Stimulated activated CD8-positive, alpha-beta memory T cell treated with anti-CD3 and anti-CD28 coated beads, Interleukin-15, amount 100 ng/mL, for 4 hours (primary cell): ENCODE measurements at places on chromosomes 16 and 17.

- no peak for DNase-seq
Observed at GRCh38 chr17:42045719-42046118, 4.7 kb downstream of the C17orf113 start.

GRCh38 chr17:40092581-40092980 is 7.8 kb downstream of the NR1D1 start:
- no peak for DNase-seq

GRCh38 chr16:19167710-19168370 is at the start of gene SYT17:
TSS of gene SYT17 (plus strand) at chr16:19168240. CDS start at chr16:19168647, 407 bp downstream.
- DNase-seq, result no peak

GRCh38 chr17:49031965-49032928 is 35.1 kb downstream of the IGF2BP1 start:
- DNase-seq, result no peak

- no peak for DNase-seq
Observed at GRCh38 chr16:8548166-8548565, 42.1 kb downstream of the TMEM114 start.

GRCh38 chr16:49456763-49457162 is 83.2 kb downstream of the C16orf78 start:
- no peak for DNase-seq

- DNase-seq, result no peak
Observed at GRCh38 chr16:27264151-27264550, 4.4 kb downstream of the NSMCE1 start.

DNA sequence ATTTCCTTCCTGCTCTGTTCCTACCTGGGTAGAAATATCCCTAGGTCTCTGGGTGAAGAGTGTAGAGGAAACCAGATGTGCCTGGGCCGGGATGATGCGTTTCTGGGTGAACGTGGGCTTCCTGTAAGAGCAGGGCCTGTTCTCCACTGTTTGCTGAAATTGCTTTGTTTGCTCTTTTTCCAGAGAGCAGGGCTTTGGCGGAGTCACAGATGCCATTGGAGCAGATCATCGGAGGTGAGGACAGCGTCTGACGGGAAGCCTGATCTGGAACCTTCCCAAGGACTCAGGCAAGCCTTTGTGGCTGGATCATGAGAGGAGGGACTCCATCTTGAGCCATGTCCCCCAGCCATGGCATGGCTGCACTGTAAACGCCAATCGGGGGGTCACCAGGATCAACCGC is 15.4 kb downstream of the DHODH start:
- DNase-seq, result no peak

GRCh38 chr17:42518755-42519545 is 17.1 kb upstream of the NAGLU start:
- DNase-seq, result no peak

GRCh38 chr16:49564496-49565229 is 191.1 kb downstream of the C16orf78 start:
- DNase-seq, result no peak

DNA sequence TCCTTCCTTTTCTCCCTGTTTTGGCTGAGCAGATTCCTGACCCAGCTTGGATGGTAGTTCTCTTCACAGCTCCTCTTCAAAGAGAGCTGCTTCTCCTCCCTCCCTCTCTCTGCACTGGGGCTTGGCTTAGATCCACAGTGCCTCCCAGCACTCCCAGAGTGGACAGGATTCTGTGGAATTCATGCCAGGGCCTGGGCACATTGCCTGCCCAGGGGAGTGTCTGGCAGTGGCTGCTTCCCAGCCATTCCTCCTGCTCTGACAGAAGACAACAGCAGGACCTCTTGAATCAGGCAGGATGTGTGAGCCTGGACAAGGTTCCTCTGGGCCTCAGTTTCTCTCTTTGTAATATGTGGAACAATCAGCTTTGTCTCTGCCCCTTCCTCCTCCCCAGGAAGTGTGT is 4.5 kb upstream of the MMP28 start:
- DNase-seq, result no peak

- no peak for DNase-seq
Observed at GRCh38 chr16:67884-68789, 4.3 kb downstream of the RHBDF1 start.

- no peak for DNase-seq
Observed at GRCh38 chr16:67781565-67781921, 24.8 kb downstream of the RANBP10 start.

DNA sequence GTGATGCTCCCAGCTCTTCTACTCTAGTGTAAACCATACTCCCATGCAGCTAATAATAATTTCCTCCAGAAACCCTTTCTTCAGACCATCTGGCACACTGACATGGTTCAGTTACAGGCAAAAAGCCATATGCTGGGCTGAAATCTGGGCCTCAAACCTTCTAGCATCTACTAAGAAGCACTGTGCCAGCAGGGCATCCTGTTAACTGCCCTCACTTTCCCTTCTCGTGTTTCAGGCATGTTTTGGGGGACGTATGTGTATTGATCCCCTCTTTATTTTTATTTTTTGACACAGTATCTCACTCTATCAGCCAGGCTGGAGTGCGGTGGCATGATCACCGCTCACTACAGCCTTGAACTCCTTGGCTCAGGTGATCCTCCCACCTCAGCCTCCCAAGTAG is 33.3 kb downstream of the STAT5A start:
- no peak for DNase-seq

DNA sequence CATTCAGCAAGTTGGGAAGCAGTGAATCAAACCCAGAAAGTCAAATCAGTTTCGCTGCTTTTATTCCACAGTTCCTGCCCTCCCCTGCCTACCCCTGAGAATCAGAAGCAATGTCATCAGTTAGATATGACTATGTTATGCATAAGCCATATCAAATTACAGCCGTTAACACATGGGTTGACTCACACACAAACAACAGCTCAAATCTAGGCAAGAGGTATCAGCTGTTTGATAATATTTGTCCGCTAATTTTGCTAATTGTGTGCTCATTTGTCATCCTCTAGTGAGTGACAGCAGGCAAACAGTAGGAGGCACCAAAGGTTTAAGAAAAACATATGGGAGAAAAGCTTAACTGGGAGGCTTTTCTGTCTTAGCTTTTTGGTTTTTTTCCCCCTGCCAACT is 327.4 kb upstream of the CCL2 start:
- no peak for DNase-seq

DNA sequence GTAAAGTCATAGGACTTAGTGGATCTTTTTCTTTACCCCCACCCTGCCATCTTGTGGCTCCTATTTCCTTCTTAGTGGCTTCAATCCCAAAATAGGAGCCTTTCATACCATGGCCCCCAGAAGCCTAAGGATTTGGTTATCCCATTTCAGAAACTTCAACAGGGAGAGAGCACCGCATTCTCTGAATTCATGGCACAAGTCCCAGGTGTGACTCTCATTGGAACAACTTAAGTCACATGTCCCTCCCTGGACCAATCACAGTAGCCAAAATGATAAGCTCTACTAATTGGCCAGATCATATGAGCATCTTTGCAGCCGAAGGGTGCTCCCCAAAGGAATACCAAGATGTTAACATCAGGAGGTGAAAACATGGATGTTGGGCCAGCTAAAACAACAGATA is 43.2 kb downstream of the AXIN2 start:
- DNase-seq, result no peak

DNA sequence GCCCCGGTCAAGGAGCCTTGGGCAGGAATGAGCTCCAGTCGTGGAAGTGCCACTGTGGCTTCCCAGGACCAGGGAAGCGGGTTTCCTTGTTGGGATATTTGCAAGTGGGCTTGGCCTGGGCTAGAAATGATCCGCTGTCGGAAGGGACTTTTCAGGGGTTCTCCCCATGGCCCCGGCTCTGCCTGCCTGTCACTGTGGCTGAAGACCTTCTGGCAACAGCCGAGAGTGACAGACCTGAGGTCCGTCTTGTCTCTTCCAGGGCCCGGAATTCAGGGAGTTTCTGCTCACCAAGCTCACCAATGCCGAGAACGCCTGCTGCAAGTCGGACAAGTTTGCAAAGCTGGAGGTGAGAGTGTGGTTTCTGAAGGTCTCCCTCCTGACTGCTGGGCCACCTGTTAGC is 57.7 kb downstream of the OR1D5 start:
- DNase-seq, result no peak

GRCh38 chr17:80779961-80780380 is 211.7 kb upstream of the CHMP6 start:
- no peak for DNase-seq

DNA sequence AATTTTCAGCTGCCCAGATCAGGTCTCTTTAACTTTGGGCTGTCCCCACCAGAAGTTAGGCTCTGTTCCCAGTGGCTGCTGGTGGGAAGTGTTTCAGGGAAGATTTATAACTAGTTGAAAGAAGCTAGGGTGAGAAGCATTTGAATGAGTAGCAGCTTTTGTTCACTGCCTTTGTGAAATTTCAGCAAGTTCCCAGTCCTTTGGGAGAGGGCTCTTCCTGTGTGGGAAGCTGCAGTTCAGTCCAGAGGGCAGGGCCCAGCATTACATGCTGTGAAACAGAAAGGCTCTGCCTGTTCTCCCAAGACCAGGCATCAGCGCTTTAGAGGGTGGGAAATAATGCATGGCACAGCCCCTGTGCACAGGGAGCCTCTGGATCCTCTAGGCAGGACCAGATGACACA is 17.8 kb downstream of the PROCA1 start:
- no peak for DNase-seq

DNA sequence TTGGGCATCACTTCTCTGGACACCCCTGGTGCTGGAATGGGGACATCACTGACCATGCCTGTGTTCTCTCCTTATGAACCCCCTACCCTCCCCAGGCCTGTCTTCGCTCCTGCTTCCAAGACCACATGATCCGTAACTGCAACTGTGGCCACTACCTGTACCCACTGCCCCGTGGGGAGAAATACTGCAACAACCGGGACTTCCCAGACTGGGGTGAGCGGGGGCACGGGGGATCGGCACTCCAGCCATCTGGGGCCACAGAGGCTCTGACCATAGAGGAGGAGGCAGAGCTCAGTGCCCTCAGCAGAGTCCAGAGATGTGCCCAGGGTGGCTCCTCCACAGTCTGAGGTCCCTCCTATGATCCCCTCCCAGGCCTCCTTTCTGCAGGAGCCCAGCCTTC is 73.5 kb downstream of the SCNN1B start:
- no peak for DNase-seq

DNA sequence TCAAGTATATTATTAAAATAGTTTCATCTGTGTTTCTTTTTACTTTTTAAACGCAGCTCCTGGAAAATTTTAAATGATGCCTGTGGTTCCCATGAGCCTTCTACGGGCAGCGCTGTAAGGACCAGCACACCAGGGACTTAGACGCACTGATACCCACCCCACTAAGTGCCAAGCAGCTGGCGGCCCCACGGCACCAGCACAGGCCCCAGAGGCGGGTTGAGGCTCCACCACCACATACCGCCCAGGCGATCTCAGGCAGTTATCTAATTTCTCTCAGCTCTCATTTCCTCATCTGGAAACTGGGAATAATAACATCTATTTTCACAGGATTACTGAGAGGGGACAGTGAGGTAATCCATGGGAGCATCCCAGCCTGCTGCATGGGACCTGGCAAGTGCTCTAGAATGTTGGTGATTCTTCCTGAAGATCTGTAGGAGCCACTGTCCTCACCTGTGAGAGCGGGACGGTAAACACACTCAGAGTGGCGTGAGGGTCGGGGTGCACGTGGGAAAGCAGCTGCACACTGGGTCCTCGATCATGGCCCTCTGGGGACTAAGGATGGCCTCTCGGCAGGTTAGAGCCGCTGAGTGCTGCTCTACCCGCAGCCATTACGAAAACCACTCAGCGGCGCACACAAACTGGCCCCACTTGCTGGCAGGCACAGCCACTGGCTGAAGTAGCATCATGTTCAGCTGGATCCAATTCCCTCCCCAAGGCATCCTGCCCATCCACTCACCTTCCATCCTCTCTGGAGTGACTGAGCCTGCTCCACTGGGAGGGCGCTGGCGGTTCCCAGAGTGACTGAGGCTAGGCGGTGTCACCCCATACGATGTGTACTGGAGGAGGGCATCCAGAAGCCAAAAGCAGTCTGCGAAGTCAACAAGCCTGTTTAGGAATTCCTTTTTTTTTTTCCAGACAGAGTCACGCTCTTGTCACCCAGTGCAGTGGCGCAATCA is 17.6 kb upstream of the SLC38A8 start:
- DNase-seq, result no peak
